Caco-2 (cell line): ENCODE measurements at places on chromosomes 12 and 14. TPM values are rescaled to one million over a fixed set of nuclear protein-coding genes. Genes with fewer than 3 reads are reported as not detected.
A peak's percentile ranks its signal among the peaks of the same experiment; 100 is the strongest.

KRT2 gene
- not detected in 2 replicates for total RNA-seq

ERP27 gene
- total RNA-seq = 0.98 and 1.1 TPM in 2 replicates

CCDC91 gene
- total RNA-seq = 21.2 and 21.6 TPM in 2 replicates

CACNA1C gene
- 0.05 TPM in 1 of 2 replicates, not detected in the other for total RNA-seq

FAIM2 gene
- 0.07 and 0.09 TPM in 2 replicates for total RNA-seq

DNA sequence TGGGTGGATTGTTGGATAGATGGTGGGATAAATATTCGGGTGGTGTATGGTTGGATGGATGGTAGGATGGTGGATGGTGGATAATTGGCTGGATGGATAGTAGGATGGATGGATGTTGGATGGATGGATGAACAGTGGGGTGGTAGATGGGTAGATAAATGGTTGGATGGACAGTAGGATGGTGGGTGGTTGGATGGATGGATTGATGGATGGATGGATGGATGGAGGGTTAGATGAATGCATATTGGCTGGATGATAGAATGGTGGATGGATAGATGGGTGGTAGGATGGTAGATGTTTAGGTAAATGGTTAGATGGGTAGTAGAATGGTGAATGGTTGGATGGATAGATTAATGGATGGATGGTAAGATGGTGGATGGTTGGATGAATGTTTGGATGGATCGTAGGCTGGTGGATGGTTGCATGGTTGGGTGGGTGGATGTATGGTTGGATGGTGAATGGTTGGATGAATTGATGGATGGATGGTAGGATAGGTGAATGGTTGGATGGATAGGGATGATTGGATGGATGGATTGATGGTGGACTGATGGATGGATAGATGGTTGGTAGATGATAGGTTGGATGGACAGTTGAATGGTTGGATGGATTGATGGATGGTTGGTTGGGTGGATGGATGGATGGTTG, 23.6 kb downstream of the ZBTB42 start:
- DNase-seq = no peak

CMKLR1 gene
- not detected in 2 replicates for total RNA-seq

DNA sequence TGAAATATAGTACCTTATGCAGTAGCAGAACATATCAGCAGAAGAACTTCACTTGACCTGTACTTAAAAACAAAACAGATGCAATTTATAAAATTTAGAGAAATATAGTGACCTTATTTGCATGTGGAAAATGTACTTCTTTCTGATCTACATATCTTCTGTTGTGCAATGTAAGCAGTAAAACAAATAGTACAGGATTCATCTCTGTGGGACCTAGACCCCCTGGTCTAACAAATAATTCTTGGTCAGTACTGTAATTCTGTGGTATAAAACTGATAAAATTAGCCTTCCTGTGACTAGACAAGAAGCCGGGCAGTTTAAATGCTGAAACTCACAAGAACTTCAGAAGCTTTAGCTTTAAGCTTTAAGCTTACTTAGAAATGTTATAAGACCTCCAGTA, 21.6 kb downstream of the HIF1A start:
- DNase-seq = no peak

- DNase-seq = peak; percentile 94
These were observed 135.6 kb upstream of the HIF1A start for GRCh38 chr14:61559641-61560201.

DNA sequence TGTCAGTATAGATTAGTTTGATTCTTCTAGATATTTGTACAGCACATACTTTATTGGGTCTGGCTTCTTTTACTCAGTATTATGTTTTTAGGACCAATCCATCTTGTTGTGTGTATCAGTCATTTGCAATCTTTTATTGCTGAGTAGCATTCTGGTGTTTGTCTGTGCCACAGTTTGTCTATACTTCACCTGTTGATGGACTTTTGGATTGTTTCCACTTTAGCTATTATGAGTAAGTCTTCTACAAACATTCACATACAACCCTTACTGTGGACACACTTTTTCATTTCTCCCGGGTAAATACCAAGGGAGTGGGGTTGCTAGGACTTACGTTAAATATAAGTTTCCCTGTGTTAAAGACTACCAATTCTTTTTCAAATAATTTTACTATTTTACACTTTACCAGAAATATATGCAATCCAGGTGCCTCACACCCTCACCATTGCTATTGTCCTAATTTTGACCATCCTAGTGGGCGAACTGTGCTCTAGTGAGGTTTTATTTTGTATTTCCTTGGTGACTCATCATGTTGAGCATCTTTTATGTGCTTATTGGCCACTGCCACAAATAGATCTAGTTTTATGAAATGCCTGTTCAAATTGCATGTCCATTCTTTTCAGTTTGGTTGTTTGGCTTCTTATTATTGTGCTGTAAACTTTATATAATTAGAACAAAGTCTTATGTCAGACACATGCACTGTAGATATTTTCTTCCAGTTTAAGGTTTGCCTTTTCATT, 304.7 kb upstream of the TMTC1 start:
- no peak for DNase-seq

TMEM52B gene
- total RNA-seq = 41.8 and 46.0 TPM in 2 replicates

SYCP3 gene
- total RNA-seq = 0.16 TPM in 1 of 2 replicates, not detected in the other

DNA sequence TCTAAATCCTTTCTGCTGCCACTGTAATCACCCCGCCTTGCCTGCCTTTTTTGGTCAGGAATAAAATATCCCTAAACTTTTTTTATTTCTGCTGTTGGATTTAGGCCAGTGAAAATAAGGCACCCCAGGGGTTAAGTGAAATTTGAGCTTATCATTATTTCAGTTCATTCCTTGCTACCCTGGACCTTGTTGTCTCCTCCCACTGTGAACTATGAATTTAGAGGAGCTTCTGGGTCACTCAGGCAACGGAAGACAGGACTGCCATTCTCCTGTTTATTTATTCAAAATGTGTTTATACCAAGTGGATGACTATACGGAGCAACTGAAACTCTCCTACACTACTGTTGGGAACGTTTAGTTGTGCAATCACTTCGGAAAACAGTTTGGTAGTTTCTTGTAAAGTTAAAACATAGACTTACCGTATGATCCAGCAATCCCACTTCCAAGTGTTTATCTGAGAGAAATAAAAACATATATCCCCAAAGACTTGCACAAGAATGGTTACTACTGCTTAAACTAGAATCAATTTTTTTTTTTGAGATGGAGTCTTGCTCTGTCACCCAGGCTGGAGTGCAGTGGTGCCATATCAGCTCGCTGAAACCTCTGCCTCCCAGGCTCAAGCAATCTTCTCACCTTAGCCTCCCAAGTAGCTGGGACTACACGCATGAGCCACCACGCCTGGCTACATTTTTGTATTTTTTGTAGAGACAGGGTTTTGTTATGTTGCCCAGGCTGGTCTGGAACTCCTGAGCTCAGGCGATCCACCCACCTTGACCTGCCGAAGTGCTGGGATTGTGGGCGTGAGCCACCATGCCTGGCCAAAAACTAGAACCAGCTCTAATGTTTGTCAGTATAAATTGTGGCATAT, 2.3 kb upstream of the TRAFD1 start:
- DNase-seq = peak; percentile 12

- no peak for DNase-seq
These were observed 45.0 kb upstream of the VASH1 start for GRCh38 chr14:76716285-76716684.

SLC38A4 gene
- 16.0 and 20.1 TPM in 2 replicates for total RNA-seq

DNA sequence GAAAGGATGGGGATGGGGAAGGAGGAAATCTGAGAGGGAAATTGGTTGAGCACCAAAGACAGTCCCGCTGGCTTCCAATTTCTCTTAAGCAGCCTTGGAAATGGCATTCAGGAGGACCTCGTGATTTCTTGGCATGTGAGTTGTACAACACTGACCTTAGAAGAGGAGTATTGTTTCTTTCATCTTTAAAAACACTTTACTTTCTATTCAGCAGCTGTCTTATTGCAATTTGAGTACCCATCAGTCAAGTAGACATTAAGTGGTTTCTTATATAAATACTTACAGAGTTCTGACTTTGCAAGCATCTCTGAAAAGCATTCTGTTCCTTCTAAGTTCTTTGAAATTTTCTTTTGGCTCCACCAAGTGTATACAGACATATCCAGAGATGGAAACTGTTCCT, 83.2 kb downstream of the LMNTD1 start:
- DNase-seq = no peak

DNA sequence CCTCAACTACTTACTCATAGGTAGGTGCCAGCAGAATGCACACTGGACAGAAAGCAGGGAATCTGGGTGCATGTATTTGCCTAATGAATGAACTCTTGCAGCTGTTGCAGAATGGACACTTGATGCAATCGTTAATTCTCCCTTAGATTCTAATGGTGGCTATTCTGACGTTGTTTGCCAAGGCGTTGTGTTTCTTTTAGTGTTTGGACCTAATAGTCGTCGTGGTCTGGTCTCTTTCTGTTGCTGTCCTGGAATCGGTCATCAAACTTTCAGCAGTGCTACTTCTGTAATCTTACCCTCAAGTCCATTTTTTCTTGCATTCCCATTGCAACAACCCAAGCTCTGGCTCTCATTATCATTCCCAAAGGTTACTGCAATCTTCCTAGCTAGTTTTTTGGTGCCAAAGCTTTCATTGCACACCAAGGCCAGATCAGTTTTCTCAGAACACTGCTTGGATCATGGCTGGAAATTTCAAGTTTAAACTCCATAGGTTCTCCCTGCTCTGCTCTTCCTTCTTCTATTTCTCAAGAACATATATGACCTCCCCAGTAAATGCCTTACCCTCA, 31.3 kb downstream of the BMP4 start:
- no peak for DNase-seq

DNA sequence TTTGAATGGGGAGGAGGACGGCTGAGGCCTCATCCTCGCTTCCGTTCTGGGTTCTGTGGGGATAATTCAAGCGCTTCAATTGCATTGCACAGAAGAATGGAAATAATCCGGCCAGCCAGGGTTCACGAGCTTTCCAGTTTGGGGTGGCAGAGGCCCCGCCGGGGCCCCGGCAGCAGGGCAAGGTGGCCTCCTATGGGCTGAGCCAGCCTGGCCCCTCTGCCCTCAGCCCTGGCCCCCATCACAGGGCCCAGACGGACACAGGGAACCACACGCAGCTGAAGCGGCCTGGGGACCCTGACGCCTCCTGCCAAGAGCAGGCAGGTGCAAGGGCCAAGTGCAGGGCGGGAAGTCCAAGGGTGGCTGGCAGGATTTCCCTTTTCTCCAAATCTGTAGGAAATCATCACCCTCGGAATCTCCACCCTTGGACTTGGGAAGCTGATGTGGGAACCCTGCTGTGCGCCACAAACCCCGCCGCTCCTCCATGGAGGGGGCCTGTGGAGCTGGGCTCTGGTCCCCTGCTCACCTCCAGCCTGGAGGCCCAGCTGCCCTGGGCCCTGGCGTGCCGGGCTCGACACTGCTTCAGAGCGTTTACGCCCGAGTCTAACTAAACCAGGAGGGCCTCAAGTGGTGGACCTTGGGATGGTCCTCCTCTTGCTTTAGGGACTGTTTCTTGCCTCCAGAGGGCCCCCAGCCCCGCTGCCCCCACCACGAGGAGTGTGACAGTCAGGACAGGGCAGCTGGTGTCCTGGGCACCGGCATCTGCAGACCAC, 78.4 kb downstream of the MOK start:
- no peak for DNase-seq

GRCh38 chr12:49195736-49196135, 6.9 kb upstream of the TUBA1A start:
- no peak for DNase-seq

GRCh38 chr12:54350743-54351142, 13.5 kb downstream of the GPR84 start:
- DNase-seq = no peak

OTX2 gene
- total RNA-seq = not detected in 2 replicates

DNA sequence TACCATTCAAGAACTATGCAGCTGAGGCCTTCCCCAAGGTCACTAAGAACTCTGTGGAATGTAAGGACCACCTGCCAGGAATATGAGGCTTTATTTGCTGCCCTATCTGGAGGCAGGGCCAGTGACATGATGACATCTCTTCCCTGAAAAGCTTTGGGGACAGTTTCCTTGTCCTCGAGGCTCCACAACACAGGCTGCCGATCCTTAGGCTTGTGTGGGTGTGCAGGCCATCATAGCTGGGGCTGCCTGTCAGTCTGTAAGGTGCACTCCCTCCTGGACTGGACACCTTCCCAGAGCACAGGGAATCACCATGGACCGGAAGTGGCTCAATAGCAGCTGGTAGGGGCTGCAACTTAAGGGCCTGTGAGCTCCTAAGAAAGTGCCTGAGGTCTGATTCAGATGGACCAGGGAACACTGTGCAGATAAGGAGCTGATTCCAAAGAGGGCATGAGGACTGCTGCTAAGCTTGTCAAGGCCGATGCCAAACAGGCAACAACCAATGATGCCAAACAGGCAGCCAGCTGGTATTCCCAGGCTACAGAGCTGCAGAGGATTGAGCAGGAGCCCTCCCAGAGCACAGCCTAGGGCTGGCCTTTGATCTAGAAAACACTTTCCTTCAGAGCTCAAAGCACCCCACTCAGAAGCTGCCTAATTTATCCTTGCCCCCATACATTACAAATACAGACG, 84.3 kb downstream of the CRACR2A start:
- DNase-seq = no peak

- DNase-seq = no peak
These were observed 230.0 kb upstream of the SRRM4 start for GRCh38 chr12:118751355-118751754.

DNA sequence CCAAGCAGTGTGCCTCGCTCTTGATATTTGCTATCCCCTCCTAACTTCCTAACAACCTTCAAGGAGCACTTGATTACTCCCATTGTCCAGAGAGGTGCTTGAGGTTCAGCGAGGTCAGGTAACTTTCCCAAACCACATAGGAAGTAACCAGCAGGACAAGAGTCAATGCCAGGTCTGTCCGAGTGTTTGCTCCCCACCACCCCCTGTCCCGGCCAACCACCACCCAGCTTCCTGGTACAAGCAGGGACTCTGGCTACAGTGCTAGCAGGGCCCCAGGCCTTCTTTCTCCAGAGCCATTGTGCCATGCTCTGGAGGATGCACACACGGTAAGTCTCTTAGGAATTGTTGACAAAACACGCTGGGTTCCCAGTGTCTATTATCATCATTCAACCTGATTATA, 49.2 kb downstream of the SYNE3 start:
- no peak for DNase-seq

DNA sequence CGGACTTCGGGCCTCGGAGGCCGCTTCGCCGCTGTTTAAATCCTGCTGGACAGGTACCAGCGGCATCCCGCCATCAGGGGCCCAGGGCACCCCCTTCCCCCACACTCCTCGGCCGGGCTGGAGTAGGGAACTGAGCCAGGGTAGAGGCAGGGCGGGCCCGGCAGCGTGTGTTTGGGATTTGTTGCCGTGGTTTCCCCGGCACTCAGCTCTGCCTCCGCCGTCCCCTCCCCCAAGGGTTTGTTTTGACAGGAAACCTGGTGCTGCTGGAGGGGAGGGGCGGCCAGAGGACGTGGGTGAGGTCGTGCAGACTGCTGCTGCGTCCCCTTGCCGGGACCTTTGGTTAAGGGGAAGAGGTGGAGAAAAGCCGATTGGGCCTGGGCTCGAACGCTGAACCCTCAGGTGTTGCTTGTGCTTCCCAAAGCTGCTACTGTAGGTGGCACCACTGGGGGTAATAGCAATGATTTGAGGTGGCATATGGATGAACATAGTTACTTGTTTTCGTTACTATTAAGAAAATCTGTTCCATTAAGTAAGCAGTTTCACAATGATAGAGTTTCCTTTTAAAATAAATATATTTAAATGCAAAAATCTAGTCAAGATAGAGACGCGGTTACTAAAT, 778 bp downstream of the TCP11L2 start:
- peak; percentile 80 for DNase-seq

HELB gene
- total RNA-seq = 3.4 and 3.9 TPM in 2 replicates

ATG101 gene
- 67.2 and 78.0 TPM in 2 replicates for total RNA-seq
